ENCODE measurements at places on chromosomes 4 and X. TPM values are rescaled to one million over a fixed set of nuclear protein-coding genes. Genes with fewer than 3 reads are reported as not detected.

ADRA2C gene
- 0.79 TPM for total RNA-seq

NAT8L gene
- total RNA-seq = 1.2 TPM

MAGEB2 gene
- total RNA-seq = not detected

GPAT3 gene
- total RNA-seq = 35.0 TPM

PKD2 gene
- total RNA-seq = 33.4 TPM

- no peak for DNase-seq
Measured at GRCh38 chrX:103556963-103557612, 28.2 kb upstream of the TCEAL4 start.

DNA sequence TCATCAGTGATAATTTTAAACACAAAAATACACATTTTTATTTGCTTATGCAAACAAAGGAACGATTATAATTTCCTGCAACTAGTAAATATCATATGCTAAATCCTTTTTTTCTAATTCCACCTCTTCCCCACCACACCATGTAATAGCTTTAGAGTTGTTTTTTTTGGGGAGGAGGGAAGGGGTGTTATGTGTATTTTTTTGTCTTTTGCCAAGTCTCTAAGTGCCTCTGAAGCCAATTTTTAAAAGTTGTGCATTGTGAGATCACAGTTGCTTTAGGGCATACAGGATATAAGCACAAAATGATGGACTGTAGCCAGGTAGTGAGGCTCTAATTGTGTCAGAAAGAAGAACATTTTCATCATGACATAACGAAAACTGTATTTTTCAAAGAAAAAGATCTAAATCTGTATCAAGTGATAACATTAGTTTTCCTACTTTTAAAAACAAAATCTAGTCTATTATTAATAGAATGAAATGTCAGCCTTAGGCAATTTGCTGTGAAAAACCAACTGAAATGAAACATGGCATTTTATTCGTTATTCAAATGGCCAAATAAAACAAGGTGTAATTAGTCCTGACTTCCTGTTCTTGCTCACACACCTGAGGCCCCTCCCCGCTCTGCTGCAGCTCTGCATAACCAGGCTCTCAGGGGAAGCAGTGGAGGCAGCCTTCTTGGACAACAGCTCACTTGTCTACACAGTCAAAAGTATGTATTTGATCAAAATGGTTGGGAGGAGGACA, 157.4 kb downstream of the PALLD start:
- no peak for DNase-seq

GRCh38 chrX:57771689-57772088, 91.6 kb upstream of the NLRP2B start:
- DNase-seq = no peak

GRCh38 chrX:23989689-23990088, 37.3 kb downstream of the KLHL15 start:
- no peak for DNase-seq

DNA sequence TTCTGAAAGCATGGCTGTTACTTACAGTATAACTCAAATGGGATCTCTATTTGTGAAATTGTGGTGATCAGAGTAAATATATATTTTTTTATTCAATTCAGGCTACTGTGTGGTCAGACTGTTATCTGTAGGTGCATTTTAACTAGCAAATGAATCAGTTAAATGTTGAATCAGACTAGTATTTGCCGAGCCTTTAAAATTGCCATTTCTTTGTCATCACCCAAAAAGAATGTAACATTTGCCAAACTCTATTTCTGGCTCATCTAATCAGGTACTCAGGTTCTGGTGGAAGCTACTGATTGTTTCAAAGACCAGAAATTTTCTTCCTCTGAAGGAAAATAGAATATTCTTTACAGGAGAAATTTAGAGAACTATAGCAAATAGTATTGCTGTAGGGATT, 1.8 kb upstream of the NAA15 start:
- no peak for DNase-seq

DNA sequence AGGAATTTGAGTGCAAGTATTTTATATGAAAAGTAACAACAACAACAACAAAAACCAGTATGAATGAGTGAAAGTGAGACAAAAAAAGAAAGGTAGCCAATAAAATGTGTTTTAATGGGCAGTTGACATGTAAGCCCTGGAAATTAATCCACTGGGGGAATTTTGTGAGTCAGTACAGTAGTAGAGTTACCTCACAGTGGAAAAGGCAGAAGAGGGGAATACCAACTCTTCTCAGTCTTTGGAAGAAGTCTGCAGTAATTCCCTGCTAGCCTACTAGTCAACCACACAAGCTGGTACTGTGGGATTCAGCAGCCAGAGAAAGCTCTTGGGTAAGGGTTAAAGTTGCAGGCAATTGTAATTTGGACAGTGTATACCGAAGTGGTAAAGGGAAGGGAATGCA, 76.3 kb upstream of the IL15 start:
- DNase-seq = no peak

- no peak for DNase-seq
Measured at GRCh38 chr4:188930822-188931221, 791.6 kb downstream of the TRIML1 start.

DNA sequence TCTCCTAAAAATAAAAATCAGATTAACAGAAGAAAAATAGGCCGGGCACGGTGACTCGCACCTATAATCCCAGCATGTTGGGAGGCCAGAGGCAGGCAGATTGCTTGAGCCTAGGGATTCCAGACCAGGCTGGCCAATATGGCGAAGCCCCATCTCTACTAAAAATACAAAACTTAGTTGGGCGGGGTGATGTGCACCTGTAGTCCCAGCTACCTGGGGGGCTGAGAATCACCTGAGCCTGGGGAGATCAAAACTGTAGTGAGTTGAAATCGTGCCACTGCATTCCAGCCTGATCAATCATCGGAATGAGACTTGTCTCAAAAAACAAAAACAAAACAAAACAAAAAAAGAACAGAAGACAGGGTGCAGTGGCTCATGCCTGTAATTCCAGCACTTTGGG, 32.8 kb upstream of the NOCT start:
- no peak for DNase-seq

- DNase-seq = no peak
Measured at GRCh38 chr4:1249731-1250526, 999 bp upstream of the CTBP1 start.

- no peak for DNase-seq
Measured at GRCh38 chrX:92260102-92260501, 480.9 kb downstream of the PCDH11X start.

- no peak for DNase-seq
Measured at GRCh38 chr4:37928426-37929416, 31.5 kb upstream of the PTTG2 start.
